ENCODE measurements at places on chromosomes 12 and 14. TPM values are rescaled to one million over a fixed set of nuclear protein-coding genes. Genes with fewer than 3 reads are reported as not detected.

PLEK2 gene
- not detected for total RNA-seq

SMIM41 gene
- not detected for total RNA-seq

ADAM21 gene
- 0.34 TPM for total RNA-seq

FAIM2 gene
- 209 TPM for total RNA-seq

PRPF40B gene
- total RNA-seq: 7.6 TPM

ST8SIA1 gene
- total RNA-seq: 4.0 TPM

CISTR gene
- not detected for total RNA-seq

GLI1 gene
- total RNA-seq: 0.05 TPM

FRMD6 gene
- total RNA-seq: 43.9 TPM

PAX9 gene
- not detected for total RNA-seq

EPS8 gene
- total RNA-seq: 180 TPM

GPR137C gene
- total RNA-seq: 0.39 TPM

TSPAN19 gene
- total RNA-seq: not detected

IFNG-AS1 gene
- not detected for total RNA-seq

RFLNA gene
- 1.5 TPM for total RNA-seq

EXOC3L4 gene
- 1.9 TPM for total RNA-seq

GAS2L3 gene
- total RNA-seq: 3.3 TPM

PPP1R36 gene
- total RNA-seq: 0.56 TPM

NYNRIN gene
- total RNA-seq: 9.5 TPM

TGM1 gene
- total RNA-seq: 0.73 TPM

OTOGL gene
- total RNA-seq: 0.15 TPM

CTSG gene
- not detected for total RNA-seq

HECTD1 gene
- 132 TPM for total RNA-seq

SPIC gene
- not detected for total RNA-seq

GNB3 gene
- 0.20 TPM for total RNA-seq

RPS6KA5 gene
- total RNA-seq: 0.54 TPM

PELI2 gene
- 8.8 TPM for total RNA-seq

PPP1R1A gene
- total RNA-seq: 0.54 TPM

MMP19 gene
- 37.2 TPM for total RNA-seq

PLEKHH1 gene
- 0.12 TPM for total RNA-seq

INSM2 gene
- not detected for total RNA-seq
